Stimulated activated CD4-positive, alpha-beta T cell treated with anti-CD3 and anti-CD28 coated beads, Interleukin-15, amount 100 ng/mL, for 1 hour (primary cell): ENCODE measurements at places on chromosomes 6 and 20.

- DNase-seq = no peak
Measured at GRCh38 chr20:46844965-46845364, 49.7 kb upstream of the EYA2 start.

DNA sequence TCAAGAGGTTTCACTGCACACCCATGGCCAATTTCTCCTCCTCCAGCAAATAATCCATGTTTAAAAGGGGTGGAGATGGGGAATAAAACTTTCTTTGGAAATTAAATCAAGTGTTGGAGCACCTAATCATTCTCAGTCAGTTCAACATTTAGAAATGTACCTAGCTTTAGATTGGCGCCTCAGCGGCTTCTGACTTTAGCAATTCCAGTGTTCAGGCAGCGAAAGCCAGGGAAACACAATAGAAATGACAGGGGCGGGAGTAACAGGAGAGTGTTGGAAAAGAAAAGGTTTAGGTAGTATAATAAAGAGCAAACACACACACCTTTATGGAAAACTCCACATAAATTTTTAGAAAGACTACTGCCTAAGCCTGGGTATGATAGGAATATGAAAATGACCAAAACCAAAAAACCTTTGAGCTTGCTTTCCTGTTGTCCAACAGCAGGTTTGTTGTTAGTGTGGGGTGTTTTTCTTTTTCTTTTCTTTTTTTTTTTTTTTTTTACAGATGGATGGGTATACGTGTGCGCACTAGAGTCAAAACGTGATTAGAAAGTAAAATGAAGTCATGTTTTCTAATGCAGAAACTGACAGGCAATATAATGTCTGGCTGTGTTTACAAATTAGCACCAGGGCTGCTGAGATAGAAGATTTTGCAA lies 7.7 kb downstream of the TFAP2A start:
- no peak for DNase-seq

DNA sequence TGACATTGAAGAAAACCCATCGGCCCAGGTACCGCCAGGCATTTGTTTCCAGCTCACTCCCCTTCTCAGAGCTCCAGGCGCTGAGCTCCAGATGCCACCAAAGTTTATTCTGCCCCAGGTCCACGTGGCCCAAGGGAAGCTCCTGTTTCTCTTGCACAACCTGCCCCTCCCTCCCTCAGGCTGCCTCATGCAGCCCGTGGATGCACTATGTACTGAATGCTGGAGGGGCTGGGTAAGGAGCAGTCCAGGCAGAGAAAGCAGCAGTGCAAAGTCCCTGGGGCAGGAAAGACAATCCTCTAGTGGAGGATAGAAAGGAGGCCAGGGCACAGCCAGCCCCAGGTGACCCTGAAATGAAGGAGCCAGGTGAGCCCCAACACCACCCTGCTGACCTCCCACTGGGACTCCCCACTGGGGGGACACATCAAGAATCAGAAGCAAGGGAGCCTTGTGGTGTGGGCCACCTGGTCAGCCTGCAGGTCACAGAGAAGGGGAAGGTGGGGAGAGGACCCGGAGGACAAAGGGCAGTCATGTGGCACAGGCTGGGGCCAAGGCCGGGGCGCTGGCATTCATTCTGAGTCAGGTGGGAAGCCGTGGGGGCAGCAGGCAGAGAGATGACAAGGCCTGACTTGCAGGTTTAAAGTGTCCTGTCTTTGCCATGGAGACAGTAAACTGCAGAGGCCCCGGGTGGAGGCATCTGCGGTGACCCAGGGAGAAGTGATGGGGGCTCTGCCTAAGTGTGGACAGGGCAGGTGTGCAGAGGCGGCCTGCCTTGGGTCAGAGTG lies 230.1 kb downstream of the PREX1 start:
- DNase-seq = no peak

GRCh38 chr6:167835260-167835659 lies 8.5 kb downstream of the AFDN start:
- no peak for DNase-seq

DNA sequence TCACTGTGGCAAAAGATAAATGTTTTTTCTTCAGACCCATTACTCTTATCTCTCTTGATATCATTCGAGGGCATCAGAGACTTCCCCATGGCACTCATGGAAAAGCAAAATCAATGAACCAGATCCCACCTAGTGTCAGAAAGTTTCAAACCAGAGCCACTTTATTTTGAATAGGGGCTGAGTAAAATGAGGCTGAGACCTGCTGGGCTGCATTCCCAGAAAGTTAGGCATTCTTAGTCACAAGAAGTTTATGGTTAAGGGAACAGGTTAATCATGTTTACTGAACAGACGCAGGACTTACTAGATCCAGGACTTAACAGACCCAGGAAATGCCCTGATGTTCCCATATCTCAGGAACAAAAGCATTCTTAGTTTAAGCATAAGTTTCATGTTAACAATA lies 369.9 kb downstream of the BTBD3 start:
- no peak for DNase-seq

GRCh38 chr6:25769983-25770382 lies 15.4 kb downstream of the SLC17A4 start:
- no peak for DNase-seq

DNA sequence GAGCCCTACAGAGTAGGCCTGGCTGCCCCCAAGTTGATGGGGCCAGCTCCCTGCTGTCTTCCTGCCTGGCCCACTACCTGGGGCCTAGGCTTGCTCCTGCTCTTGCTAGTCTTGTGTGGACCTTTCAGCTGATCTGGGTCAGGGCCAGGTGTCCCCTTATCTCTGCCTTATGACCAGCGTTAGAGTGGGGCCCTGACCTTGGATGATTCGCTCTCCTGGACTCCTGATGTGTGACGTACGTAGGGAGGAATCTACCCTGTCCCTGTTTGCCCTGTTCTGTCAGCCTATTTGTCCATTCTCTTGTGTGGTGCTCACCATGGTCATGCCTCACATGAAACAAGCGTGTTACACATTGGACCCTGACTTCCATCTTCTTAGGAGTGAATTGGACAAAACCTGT lies 571.8 kb downstream of the QKI start:
- DNase-seq = no peak

DNA sequence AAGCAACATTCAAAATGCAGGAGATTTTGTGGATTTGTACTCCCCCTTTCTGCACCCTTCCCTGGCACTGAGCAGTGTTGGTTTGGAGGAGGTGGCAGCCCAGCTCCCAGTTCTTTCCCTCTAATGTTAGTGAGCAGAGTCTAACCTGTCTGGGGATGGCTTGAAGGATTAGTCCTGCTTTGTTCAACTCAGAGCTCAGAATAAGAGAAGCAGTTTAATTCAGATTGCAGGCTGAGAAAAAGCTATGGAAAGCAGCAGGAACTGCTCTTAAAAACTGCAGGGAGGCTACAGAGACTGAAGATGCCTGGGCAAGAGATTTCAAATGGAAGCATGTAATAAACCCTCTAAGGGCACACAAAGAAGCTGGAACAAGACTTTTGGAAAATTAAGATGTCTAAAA lies 223.4 kb upstream of the GGTLC1 start:
- DNase-seq = no peak

GRCh38 chr6:22466665-22467245 lies 102.6 kb upstream of the HDGFL1 start:
- DNase-seq = no peak

DNA sequence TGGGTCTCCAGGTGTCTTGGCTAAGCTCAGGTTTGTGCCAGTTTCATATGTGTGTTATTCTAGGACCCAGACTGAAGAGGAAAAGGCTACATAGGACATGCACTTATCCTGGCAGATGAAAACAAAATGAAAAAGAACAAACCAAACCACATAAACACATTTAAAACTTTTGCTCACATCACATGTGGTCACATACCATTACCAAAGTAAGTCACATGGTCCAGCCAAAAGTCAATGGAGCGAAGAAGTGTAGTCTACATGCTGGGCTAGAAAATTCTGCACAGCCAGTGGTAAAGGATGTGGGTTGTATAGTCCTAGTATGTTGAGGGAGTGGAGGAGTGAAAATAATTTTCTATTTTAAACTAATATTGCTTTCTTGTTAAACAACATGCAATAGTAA lies 437.5 kb downstream of the BTBD3 start:
- DNase-seq = no peak

- DNase-seq = no peak
Measured at GRCh38 chr6:105873211-105873704, 212.9 kb upstream of the PRDM1 start.

- no peak for DNase-seq
Measured at GRCh38 chr6:39203436-39204159, 25.7 kb downstream of the KCNK5 start.

GRCh38 chr6:116287689-116288282 lies 8.1 kb upstream of the TSPYL1 start:
- DNase-seq = no peak

- no peak for DNase-seq
Measured at GRCh38 chr6:30327232-30327746, 562 bp downstream of the TRIM39 start.

GRCh38 chr6:15400572-15401004 lies 154.7 kb downstream of the JARID2 start:
- DNase-seq = no peak

- no peak for DNase-seq
Measured at GRCh38 chr6:35052694-35053565, 88.2 kb downstream of the TCP11 start.

DNA sequence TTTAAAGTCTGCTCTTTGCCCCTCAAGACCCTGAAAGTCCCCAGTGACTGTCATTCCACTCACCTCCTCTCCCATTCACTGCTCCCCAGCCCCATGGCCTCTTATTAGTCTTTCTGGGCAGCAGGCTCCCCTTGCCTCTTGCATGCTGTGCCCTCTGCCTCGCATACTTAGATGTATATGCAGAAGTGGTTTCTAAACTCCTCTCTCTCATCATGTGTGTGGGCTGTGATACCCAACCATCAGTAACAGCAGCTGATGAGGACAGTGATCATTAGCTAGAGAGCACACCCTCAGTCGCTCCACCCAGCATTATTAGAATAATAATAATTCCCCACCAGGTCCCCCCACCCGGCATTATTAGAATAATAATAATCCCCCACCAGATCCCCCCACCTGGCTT lies 14.5 kb downstream of the PKIG start:
- DNase-seq = no peak

GRCh38 chr6:169701311-169701953 lies 397 bp downstream of the WDR27 start:
- no peak for DNase-seq

- no peak for DNase-seq
Measured at GRCh38 chr6:80676386-80676785, 569.9 kb downstream of the BCKDHB start.

GRCh38 chr6:88115307-88115706 lies 50.8 kb downstream of the CNR1 start:
- no peak for DNase-seq

- DNase-seq = no peak
Measured at GRCh38 chr20:56815796-56816195, 186.7 kb downstream of the TFAP2C start.

DNA sequence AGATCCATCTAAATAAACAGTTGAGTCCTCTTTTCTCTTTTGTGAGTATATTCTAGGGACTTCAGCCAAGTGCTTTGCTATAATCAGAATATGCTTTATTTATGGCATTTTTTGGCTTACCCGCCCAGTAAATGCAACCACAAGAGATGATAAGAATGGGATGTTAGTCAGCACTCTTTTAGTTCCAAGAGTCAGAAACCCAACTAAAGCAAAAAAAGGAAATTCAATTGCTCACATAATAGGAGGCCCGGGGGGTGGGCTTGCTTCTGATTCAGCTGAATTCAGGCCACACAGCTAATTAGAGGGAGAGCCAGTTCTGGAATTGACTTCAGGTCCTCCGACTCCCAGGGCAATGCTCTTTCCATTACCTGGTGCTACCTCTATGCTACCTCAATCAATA lies 250.6 kb downstream of the FARS2 start:
- no peak for DNase-seq

GRCh38 chr6:55776113-55776512 lies 99.3 kb downstream of the BMP5 start:
- DNase-seq = no peak

GRCh38 chr6:24922170-24922569 lies 13.6 kb downstream of the RIPOR2 start:
- no peak for DNase-seq

- no peak for DNase-seq
Measured at GRCh38 chr6:4879741-4880275, 103.6 kb downstream of the CDYL start.

- DNase-seq = no peak
Measured at GRCh38 chr20:4053071-4053919, 37.9 kb upstream of the RNF24 start.

- no peak for DNase-seq
Measured at GRCh38 chr6:21992178-21992967, 304.5 kb downstream of the PRL start.

DNA sequence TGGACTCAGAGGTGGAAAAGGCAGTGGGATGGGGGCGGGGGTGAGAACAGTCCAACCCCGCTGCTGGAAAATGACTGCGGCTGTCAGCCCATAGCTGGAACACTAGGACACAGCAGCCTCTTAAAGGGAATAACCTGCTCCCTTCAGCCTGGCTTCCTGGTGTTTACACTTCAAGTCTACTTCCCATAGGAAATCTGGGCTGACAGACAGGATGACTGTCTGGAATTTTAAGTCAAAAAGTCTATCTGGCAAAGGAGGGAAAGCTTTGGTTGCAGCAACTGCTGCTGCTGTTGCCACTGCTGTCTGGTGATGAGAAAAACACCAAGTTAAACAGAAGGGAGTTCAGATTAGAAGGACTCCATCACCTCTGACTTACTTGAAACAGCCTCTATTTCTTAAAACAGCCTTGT lies 44.9 kb downstream of the TNFRSF21 start:
- DNase-seq = no peak

DNA sequence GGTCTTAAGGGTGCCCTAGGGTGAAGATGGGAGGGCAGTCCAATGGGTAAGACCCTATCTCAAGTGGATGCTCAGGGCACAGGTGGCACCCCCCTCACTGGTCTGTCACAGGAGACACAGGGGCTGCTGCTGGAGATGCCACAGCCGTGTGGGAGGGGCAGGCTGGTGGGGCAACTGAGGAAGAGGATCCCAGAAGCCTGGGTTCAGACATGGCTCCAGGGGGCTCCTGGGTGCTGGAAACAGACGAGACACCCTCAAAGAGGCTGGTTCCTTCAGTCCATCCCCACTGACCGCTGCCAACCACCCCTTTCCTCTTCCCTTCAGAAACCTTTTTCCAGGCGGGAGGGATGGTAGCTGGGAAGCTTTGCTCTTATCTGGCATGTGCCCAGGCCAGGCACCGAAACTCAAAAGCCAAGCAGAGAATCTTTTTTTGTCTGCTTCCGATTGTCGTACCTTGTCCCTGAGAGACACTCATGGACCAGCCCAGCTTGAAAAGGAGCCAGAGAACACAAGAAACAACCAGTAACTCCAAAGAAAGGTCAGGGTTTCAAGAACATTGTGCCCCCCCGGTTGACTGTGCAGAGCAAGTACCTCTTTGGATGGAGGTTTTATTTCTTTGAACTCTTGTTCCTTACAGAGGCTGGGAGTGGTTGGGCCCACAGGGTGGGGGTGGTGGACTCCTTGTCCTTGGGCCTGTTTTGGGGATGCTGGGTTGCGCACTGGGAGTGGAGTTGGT lies 28.5 kb upstream of the EMILIN3 start:
- no peak for DNase-seq
